ENCODE measurements at places on chromosomes 1 and 21. TPM values are rescaled to one million over a fixed set of nuclear protein-coding genes. Genes with fewer than 3 reads are reported as not detected.

- no peak for DNase-seq
Measured at GRCh38 chr1:64527165-64527564, 57.2 kb downstream of the CACHD1 start.

GRCh38 chr1:176878750-176879536 is 285.6 kb downstream of the ASTN1 start:
- no peak for DNase-seq

DNA sequence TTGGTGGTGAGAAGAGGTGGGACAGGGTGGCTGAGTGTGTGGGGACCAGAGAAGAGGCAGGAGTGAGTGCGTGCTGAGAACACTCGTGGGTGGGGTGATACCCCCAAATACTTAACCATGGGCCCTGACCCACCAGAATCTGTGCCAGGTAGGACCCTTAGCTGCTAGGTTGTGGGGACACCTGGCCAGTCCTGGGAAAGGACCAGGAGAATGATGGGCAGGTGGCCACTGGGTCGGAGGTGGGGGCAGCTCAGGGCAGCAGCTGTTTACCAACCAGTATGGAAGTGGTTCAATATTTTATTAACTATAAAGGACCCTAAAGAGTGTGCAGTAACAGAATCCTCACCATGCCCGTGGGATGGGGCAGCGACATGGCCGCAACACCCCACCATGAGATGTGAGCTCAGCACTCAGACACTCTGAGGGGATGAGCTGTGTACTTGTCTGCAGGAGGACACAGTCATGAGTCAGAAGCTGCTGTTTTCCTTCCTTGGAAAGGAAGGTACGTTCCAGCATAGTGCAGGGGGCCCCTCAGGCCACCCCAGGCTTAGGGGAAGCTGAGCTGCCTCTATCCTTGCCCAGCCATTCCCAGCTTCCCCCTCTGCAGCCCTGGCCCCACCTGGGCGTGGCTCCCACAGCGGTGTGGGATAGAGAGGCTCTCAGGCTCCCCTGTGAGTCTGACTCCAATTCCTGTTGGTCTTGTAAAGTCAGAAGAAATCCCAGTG is 25.4 kb downstream of the TEX35 start:
- DNase-seq: no peak

DNA sequence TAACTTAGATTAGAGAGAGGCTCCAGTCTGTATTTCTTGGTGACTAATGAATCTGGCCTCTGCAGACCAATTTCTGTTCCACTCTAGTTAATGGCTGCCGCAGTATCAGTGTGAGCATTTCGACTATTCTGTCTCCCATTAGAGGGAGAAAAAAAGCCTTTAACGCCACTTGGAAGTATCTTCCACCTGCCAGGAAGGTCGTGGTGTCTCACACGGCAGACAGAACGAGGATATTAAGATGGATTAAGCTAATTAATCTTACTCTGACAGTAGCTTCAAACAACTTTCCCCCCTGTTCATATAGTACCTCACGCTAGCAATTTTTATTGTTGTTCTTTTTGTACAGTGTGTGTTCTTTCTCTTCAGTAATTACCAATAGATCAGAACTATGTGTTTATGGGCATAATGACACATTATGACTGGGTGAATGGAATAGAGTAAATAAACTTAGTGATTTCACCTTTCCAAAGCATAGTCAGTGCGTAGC is 153.8 kb downstream of the ADGRL2 start:
- DNase-seq: no peak

DNA sequence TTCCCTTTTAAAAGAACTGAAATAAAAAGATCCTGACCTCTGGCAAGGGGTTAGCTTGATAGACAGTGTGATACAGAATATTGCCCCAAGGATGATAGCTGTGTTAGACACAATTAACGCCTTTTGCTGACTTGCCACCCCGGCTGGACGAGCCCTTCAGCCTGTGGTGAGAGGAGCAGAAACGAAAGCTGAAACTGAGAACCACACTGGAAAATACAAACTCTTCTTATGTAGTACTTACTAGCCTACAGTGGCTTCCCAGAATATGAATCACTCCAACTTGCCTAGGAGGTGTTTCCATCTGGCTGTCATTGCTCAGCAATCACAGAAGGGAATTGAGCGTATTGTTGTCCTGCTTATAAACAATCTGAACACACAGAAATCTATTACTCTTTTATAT is 22.9 kb downstream of the SAMSN1 start:
- no peak for DNase-seq

DNA sequence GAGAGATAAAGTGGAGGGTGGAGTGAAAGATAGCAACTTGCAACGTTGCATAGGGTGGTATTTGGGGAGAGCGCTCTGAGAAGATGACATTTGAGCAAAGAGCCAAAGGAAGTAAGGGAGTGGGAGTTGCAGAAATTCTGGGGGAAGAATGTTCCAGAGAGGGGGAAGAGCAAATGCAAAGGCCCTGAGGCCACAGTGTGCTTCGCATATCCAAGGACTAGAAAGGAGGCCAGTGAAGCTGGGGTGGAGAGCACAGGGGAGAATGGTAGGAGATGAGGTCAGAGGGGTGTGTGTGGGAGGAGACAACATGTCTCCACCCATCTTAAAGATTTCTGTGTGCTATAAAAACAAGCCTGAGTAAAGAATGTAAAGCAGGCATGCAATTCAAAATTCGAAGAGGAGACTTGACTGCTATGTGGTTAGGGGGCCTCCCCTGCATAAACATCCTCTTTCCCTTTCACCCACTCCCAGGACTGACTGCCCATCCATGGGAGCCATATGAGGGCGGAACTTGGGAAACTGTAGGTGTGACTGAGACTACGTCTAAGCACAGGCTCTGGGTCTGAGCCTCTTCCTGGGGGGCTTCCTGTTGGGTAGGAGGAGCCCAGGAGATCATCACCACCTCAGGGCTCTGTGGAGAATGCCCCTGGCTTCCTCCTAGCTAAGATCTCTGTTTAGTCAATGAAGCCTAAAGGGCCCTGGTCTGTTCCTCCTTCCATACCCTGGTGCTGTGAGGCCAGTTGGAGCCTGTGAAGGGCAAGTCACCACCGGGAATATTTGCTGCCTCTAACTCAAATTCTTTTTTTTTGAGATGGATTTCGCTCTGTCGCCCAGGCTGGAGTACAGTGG is 2.9 kb upstream of the CLIC4 start:
- no peak for DNase-seq

DNA sequence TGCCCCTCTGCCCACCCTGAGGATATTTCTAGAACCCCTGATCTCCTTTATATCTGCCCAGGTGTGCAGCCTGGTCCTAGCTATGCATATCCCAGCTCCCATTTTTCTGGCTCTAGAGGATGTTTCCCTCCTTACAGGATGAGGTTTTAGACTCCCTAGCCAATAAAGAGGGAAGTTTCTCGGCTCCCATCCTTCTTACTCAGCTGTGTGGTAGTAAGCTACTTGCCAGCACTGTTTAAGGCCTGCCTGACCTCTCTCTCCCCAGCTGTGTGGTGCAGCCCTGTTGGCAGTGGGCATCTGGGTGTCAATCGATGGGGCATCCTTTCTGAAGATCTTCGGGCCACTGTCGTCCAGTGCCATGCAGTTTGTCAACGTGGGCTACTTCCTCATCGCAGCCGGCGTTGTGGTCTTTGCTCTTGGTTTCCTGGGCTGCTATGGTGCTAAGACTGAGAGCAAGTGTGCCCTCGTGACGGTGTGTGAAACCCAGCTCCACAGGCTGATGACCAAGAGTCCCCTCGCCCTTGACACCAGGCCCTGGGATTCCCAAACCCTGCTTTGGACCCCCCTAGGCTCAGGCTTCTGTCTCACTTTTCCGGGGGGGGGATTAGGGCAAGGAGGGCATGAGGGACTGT is 7.8 kb upstream of the P3R3URF start:
- no peak for DNase-seq

DNA sequence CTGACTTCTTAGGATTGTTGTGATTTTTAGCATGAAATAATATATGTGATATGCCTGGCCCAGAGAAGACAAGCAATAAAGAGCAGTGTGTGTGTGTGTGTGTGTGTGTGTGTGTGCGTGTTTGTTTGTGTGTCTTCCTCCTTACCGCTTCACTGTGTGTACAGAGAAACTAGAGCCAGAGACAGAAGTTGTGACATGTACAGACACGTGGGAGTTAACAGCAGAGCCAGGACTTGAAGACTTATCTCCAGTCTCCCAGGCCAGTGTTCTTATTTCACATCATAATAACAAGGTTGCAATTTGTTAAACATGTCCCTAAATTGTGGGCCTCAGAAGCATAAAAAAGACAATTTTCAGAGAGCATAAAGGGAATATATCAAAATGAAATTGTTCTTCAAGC is 192.0 kb upstream of the JUN start:
- no peak for DNase-seq

GRCh38 chr1:82995951-82996350 is 1003.0 kb downstream of the TTLL7 start:
- DNase-seq: no peak

- no peak for DNase-seq
Measured at GRCh38 chr1:109368464-109368863, 29.3 kb downstream of the SORT1 start.

GRCh38 chr1:163300568-163300967 is 21.2 kb upstream of the NUF2 start:
- no peak for DNase-seq

- no peak for DNase-seq
Measured at GRCh38 chr1:93979040-93979717, 69.9 kb upstream of the GCLM start.

DNA sequence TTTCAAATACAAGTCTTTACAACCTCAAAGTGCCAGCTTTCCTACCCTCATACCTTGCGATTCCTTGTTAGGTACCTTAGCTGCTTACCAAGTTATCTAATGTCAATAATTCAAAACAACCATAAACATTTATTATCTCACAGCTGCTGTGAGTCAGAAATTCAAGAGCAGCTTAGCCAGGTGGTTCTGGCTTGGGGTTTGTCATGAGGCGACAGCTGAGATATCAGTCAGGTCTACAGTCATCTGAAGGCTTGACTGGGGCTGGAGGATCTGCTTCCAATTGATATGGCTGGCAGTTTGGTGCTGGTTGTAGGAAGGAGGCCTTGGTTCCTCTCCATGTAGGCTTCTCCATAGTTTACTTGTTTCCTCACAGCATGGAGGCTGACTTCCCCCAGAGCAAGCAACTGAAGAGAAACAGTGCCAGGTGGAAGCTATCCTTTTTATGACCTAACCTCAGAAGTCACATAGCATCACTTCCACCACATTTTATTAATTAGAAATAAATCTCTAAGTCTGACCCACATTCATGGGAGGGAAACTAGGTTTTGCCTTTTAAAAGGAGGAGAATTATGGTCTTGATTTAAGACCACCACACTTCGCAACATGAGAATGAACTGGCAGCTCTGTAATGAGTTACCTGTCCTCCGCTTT is 103.3 kb upstream of the FGGY start:
- DNase-seq: no peak

- DNase-seq: no peak
Measured at GRCh38 chr1:18619467-18619835, 11.2 kb upstream of the PAX7 start.

The NEK2 gene
- total RNA-seq: 0.35 TPM

The CYP4A22 gene
- not detected for total RNA-seq

The KRTAP21-2 gene
- not detected for total RNA-seq

The IL22RA1 gene
- 0.14 TPM for total RNA-seq

The TMPRSS2 gene
- total RNA-seq: 0.78 TPM

The COL11A1 gene
- total RNA-seq: not detected

All from thoracic aorta (tissue), 2 donors.